CD4-positive, alpha-beta T cell treated with Interleukin-4 for 4 hours (primary cell): ENCODE measurements at places on chromosomes 6 and 20.

- DNase-seq: peak; percentile 72
Observed at GRCh38 chr6:116268589-116269293, 11.0 kb downstream of the TSPYL1 start.

DNA sequence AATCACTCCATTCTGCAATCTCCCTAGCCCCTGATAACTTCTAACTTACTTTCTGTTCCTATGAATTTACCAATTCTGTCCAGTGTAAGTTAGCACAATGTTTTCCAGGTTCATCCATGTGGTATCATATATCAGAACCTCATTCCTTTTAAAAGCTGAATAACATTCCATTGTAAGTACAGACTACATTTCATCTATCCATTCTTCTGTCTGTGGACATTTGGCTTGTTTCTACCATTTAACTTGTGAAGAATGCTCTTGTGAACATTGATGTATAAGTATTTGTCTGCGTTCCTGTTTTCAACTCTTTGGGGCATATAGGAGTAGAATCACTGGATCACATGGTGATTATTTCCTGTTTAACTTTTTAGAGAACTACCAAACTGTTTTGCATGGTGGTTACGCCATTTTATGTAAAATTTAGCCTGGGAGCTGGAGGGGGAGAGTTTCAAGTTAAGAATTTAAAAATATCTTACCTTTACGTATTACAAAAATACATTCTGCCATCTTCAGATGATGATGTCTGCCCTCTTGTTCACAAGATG is 156.5 kb downstream of the BTBD3 start:
- DNase-seq: no peak

DNA sequence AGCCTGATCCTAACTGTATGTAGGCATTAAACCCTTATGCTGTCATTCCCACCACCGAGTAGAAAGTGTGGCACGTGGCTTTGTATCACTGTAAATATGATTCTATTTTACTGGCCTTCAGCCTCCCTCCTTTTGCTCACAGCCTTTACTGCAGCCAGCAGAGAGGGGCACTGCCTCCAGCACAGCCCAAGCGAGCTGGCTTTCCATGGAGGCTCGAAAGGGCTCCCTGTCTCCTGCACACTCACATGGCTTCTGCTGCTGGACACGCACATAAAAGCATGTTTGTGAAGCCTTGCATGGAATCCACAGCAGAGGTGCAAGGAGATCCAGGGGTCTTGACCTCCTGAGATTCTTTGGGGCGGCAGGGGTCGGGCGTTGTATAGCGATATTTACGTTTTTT is 51.3 kb downstream of the RNASET2 start:
- DNase-seq: no peak

DNA sequence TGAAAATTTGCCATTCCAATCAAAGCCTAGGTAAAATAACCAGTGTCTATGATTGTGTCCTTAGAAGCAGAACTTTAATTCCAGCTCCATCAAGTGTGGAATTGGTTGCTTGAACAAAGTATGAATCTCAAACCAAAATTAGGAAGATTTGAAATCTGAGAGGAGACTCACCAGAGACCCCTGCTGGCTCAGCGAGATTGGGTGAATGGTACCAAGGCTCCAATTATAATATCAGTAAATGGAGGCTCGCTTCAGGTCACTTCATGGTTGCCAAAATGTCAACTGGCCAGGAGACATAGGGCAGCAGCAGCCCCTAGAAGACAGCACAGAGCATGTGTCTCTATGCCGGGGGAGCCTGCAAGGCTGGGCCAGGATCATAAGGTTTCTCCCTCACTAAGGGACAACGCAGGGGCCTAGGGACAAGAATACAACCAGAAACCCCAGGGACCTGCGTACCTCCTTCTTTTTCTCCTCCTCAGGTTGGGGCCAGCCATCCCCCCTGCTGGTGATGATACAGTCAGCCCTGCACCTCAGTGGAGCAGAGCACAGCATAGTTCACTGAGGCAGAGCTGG is 14.0 kb downstream of the RBL1 start:
- DNase-seq: peak; percentile 42
